SJSA1 (cell line): ENCODE measurements at places on chromosomes 1 and 21. TPM values are rescaled to one million over a fixed set of nuclear protein-coding genes. Genes with fewer than 3 reads are reported as not detected.

The TMOD4 gene
- 1.2 TPM in 1 of 2 replicates, not detected in the other for total RNA-seq

The NDUFS5 gene
- 540 and 1,133 TPM in 2 replicates for total RNA-seq

The OR2L3 gene
- total RNA-seq: not detected in 2 replicates

The ATF3 gene
- total RNA-seq: 10.1 and 14.9 TPM in 2 replicates

The CD1D gene
- total RNA-seq: not detected in 2 replicates

The NID1 gene
- total RNA-seq: 33.8 and 47.7 TPM in 2 replicates

The RNF186 gene
- not detected in 2 replicates for total RNA-seq

The CNTN2 gene
- total RNA-seq: not detected in 2 replicates

The GNG12 gene
- total RNA-seq: 208 and 330 TPM in 2 replicates

The NCDN gene
- total RNA-seq: 17.4 and 20.4 TPM in 2 replicates

The F5 gene
- not detected in 2 replicates for total RNA-seq

The PCNT gene
- total RNA-seq: 48.0 and 57.3 TPM in 2 replicates

The NUCKS1 gene
- 253 and 290 TPM in 2 replicates for total RNA-seq

The CLCNKA gene
- total RNA-seq: not detected in 2 replicates

The FAM72C gene
- 3.7 and 6.1 TPM in 2 replicates for total RNA-seq

The ALX3 gene
- not detected in 2 replicates for total RNA-seq

The OR2T2 gene
- not detected in 2 replicates for total RNA-seq
